Stimulated activated CD8-positive, alpha-beta memory T cell treated with anti-CD3 and anti-CD28 coated beads, Interleukin-4, amount 100 ng/mL, for 1 hour (primary cell): ENCODE measurements at places on chromosomes 12 and 14.

- DNase-seq, result no peak
Observed at GRCh38 chr12:53504004-53504920, 3.0 kb downstream of the NPFF start.

DNA sequence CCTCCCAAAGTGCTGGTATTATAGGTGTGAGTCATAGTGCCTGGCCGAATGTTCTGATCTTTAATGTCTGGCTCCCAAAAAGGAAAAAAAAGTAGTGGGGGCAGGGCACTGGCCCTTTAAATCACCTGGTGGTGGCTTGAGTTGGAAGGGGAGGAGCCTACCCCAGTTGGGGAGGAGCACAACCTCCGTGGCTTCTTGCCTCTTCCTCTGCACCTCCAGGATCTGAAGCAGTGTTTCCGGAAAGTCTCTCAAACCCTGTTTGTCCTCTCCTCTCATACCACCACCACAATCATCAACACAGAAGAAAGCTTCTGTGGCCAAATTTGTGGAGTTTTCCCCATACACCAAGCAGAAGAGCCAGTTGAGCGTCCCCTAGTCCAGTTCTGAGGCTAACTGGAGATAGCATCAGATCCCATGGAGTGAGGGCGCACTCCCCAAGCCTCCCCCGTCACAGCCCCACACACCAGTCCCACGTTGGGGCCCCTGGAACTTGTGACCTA is 24.3 kb upstream of the RCOR1 start:
- DNase-seq, result no peak

DNA sequence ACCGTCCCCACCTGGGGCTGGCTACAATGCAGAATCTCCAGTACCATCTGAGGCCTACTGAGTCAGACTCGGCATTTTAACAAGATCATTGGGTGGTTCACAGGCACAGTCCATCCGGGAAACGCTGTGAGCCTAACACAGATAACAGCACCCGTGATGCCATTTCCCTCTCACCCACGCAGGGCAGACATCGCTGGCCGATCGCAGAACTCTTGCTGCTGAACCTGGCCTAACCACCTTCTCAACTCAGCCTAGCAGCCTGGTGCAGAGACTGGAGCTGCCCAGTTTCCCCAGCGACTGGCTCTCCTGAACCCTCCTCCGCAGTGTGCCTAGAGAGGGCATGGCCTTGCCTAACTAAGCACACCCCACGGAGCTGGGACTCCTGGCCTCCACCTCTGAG is 83.3 kb downstream of the NCOR2 start:
- DNase-seq, result no peak

DNA sequence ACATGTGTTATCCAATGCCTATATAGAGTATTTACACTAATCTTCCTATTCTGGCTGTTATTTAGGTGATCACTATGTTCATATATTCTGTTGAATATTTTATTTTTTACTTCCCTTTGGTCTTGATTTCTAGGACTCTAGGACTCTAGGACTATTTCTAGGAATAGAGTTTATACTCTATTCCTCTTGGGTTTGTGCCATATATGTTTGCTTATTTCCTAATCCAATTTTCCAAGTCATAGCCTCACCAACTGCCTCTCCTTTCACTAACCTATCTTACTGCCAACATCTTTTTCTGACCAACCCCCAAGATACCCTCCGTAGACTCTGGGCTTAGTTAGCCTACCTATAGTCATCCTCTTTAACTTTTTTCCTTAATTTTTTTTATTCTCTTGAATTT is 28.5 kb downstream of the ARF6 start:
- no peak for DNase-seq

DNA sequence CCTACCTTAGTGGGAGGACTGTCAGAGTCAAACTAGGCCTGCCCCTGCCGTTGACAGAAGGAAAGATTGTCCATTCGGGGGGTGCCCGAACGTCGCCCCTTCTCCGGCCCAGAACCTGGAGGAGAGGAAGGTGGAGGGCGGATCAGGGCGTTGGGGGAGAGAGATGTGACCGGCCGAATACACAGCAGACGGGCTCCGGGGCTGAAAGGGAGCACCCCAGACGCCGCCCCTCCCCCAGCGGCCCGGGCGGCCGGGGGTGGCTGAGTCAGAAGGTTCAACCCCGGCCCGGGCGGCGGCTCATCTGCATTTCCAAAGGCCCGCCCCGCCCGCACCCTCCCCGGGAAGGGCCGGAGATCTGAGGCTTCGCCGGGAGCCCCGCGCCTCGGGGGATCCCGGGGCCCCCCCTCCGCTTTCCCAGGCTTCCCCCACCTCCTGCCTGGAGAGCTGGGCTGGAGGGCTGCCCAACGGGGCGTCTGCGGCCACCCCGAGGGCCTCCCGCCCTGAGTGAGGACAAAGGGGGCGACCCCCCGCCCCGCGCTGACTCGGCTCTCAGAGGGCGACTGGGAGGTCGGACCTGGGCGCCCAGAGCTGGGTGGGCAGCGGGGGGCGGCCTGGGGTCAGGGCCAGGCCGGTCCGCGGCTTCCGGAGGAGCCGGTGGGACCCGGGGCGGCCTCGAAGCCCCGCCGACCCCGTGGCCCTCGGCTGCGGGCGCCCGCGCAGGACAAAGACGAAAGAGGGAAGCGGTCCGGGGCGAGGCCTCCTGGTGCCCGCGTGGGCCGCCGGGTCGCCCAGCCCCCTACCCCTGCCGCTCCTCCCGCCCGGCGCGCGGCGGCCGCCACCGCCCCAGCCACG is 3.7 kb upstream of the SETD1B start:
- no peak for DNase-seq

DNA sequence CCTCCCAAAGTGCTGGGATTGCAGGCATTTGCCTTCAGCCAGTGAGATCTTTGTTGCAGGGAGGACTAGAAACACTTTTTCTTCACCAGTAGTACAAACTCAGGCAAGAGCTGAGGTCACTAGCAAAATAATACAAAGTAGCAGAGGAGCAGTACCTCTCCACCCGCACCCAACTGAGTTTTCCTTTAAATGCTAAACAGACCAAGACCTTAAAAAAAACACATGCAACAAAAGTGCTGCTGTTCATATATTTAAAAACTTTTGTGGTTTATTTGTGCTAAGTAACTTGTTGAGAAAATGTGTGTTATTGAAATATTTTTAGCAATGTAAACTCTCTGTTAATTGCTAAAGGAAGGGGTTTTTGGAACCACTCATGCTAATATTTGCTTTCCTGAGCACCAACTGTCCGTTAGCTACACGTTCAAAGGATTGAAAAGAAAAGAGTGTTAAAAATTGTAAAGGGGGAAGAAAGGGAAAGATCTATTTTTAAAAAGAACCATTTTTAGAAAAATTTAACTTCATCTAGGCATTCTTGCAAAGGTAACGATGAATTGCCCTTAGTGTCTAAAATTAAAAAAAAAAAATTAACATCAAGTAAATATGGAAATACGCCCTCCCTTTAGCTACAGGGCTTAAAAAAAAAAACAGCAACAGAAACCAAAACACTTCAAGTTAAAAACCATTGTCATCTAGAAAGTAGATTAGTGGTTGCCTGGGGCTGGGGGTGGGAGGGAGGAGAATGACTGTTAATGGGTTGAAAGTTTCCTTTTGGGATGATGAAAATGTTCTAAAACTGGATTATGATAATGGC is 114.0 kb upstream of the KRAS start:
- DNase-seq, result no peak

- no peak for DNase-seq
Observed at GRCh38 chr14:80522936-80523335, 311.6 kb upstream of the DIO2 start.

GRCh38 chr12:24551163-24551786 is 397.6 kb downstream of the BCAT1 start:
- DNase-seq, result no peak

DNA sequence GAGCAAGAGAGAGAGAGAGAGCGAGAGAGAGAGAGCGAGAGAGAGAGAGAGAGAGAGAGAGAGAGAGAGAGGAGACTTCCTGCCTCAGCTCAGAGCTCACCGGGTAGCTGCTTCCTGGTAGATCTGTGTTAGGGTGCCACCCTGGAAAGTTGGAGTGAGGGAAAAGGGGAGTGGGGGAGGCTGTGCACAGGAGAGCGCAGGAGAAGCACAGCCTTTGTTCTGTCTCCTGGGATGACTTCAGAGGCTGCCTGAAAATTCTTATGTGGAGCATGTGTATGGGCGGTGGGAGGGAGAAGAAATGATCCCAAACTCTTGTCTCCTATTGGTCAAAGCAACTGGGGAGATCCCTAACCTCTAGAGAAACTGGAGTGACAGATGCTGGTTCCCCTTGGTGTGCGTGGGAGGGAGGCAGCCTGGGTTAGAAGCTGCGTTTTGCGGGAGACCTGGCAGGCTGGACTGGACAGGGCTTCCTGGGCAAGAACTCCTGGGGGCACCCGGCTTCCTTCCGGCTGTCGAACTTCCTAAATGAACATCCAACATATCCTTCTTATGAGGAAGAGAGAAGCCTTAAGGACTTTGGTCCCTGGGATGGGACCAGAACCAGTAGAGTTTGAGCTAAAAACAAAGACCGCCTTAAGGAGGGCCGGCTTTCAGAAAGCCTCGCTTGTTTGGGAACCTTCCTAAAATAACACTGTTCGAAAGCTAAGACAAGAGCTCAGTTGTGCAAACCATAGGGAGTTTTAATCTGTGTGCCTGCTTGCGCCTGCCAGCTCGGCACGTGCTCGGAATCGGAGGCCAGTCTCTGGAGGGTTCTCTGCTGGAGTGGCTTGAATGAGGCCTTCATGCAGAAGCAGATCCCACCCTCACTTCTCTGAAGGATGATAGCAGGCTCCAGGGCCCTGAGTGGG is 30.4 kb upstream of the BEGAIN start:
- no peak for DNase-seq

GRCh38 chr12:82054566-82054965 is 295.4 kb upstream of the PPFIA2 start:
- no peak for DNase-seq

GRCh38 chr12:121861636-121862254 is 3.1 kb upstream of the HPD start:
- no peak for DNase-seq

DNA sequence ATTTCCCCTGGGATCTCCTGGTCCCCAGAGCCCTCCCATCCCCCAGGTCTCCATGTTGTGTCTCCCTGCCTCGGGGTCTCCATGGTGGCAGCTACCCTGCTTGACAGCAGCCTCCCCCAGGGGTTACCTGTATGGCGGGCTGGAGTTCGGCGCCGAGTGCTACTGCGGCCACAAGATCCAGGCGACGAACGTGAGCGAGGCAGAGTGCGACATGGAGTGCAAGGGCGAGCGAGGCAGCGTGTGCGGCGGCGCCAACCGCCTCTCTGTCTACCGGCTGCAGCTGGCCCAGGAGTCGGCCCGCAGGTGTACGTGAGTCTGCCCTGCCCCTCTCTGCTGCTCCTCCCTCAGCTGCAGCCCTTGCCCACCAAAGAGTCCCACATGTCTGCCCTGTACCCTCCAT is 80.9 kb downstream of the WSCD2 start:
- DNase-seq, result no peak

- no peak for DNase-seq
Observed at GRCh38 chr12:77727442-77728001, 103.2 kb upstream of the NAV3 start.

GRCh38 chr12:76303989-76304460 is 44.2 kb downstream of the BBS10 start:
- no peak for DNase-seq

- no peak for DNase-seq
Observed at GRCh38 chr12:45914090-45914489, 76.3 kb downstream of the SCAF11 start.

DNA sequence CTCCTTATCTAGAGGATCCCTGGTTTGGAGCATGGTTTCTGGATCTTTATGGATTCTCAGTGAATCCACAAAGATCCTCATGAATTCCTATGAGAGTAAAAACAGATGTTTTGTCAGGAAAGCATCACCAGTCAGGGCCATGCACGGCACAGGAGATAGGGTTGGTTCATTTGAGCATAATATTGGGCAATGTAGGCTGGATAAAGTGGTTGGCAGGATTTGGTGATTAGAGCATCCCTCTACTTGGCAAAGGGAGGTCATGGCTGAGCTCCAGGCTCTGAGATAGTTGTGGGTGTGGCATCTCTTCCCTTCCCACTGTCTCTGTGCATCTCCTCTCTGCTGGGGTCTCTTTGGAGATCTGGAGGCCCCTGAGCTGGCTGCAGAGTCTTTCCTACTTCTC is 149.8 kb downstream of the DACT1 start:
- DNase-seq, result no peak
